ENCODE measurements at places on chromosomes 6 and 20.

- no peak for DNase-seq
Observed at GRCh38 chr6:26021001-26021349, 58.4 kb downstream of the TRIM38 start.

GRCh38 chr20:55782912-55783253, 222.4 kb downstream of the CBLN4 start:
- DNase-seq: no peak

DNA sequence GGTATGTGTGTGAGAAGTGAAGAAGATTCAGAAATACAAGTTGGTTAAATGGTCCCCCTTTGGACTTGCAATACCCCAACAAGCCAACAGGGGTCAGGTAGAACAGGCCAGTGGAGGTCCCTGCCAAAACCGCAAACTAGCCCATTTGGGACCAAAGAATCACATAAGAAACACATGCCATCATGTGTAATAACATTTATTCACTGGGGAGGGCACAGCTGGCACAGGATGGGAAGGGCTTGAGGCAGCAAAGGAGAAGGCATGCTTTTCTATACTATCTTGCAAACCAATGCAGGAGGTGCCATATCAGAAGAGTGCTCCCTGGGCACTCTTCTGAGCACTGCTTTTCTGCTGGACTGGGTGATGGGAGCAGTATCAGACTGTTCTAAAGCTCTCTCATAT, 116.1 kb upstream of the TRAF3IP2 start:
- DNase-seq: peak; percentile 40

- no peak for DNase-seq
Observed at GRCh38 chr20:13936781-13937576, 53.4 kb downstream of the SEL1L2 start.

GRCh38 chr20:5131502-5131901, 4.7 kb downstream of the CDS2 start:
- DNase-seq: peak; percentile 59

DNA sequence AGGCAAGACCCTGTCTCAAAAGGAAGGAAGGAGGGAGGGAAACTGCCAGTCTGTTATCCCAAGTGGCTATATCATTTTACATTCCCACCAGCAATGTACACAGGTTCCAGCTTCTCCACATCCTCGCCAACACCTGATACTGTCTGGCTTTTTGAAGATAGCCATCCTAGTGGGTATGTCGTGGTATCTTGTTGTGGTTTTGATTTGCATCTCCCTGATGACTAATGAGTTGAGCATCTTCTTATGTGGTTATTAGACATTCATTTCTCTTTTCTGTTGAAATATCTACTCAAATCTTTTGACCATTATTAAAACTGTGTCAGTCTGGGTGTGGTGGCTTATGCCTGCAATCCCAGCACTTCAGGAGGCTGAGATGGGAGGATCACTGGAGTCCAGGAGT, 47.9 kb upstream of the ARID1B start:
- DNase-seq: no peak

GRCh38 chr6:43331470-43331869, 22.8 kb upstream of the CRIP3 start:
- no peak for DNase-seq

- DNase-seq: no peak
Observed at GRCh38 chr6:37700620-37700973, 2.9 kb upstream of the MDGA1 start.

DNA sequence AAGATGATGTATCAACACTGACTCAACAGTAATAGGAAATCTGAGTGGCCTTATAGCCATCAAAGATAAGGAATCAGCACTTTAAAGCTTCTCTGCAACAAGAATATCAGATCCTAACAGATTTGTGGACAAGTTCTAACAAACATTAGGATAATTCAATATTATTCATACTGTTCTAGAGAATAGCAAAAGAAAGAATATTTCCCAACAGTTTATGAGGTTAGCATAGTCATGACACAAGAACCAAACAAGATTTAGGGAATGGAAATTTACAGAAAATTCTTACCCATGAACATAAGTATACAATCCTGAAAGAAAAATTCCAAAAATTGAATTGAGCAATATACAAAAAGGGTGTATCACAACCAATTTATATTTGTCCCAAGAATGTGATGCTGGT, 64.3 kb upstream of the BTBD3 start:
- no peak for DNase-seq

DNA sequence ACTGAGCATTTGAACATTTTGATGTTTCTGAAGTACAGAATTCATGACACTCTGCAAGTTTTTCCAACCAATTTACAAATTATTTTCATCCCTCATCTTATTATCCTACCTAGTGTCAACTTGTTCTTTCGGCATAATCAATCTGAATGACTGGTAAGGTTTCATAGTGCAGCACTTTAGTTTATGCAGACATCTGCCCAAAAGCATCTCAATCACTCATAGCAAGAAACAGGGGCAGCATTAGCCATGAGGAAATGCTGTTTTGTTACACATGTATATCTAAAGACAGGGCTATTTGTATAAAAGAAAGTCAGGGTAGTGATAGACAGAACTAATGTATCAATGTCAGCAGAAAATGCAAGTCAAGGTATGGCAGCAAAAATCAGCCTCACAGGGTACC, 378.1 kb upstream of the AGPAT4 start:
- no peak for DNase-seq

- no peak for DNase-seq
Observed at GRCh38 chr20:19427913-19428312, 215.5 kb downstream of the SLC24A3 start.

- no peak for DNase-seq
Observed at GRCh38 chr6:115602466-115602865, 458.2 kb downstream of the FRK start.

DNA sequence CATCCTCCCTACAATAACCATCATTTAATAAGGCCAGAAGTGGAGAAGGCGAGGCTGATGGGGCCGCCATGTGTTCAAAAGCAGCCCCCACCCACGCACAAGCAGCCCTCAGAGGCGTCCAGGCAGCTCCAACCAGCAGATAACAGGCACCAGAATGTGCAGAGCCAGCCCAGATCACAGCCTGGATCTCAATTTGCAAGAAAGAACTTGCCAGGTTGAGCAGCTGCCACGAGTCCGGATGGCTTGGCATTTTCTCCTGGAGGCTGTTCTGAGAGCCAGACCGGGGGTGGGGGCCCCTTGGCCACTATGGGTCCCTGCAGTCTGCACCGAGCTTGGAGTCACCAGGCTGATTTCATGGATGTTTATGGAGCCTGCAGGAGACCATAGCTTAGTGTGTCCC, 338.1 kb downstream of the PREX1 start:
- peak; percentile 37 for DNase-seq

- DNase-seq: no peak
Observed at GRCh38 chr6:35168461-35168861, 27.3 kb upstream of the TCP11 start.

DNA sequence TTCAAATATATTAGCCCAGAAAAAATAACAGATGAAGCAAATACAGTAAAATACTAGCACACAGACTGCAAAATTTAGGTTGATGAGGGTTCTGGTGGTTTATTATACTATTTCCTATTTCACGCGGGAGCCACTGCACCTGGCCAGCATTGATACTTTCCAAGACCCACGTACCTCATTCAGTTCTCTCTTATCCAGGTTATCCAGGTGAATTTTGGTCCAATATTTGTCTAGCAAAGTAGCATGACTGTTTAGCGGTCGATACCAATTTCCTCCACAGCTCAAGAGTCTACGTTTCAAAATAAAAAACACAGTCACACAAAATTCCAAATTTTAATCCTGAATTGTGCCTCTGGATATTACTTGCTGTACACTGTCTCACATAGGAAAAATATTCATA, 34.8 kb downstream of the MDN1 start:
- DNase-seq: no peak

- DNase-seq: no peak
Observed at GRCh38 chr6:36098253-36098919, 31.9 kb upstream of the MAPK13 start.

DNA sequence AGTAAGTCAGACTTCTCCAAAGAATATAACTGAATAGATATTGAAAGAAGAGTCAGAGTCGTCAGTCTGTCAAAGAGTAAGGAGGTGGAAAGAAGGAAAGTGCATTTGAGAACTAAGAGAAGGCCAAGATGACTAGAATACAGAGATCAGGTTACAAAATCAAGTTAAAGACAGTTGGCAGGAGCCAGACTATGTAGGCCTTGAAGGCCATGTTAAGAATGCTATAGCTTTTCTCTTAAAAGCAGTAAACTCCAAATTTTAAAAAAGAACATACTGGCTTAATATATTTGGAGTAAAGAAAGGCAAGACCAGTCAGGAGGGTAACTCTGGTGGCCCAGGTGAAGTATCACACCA, 68.8 kb downstream of the IBTK start:
- no peak for DNase-seq

DNA sequence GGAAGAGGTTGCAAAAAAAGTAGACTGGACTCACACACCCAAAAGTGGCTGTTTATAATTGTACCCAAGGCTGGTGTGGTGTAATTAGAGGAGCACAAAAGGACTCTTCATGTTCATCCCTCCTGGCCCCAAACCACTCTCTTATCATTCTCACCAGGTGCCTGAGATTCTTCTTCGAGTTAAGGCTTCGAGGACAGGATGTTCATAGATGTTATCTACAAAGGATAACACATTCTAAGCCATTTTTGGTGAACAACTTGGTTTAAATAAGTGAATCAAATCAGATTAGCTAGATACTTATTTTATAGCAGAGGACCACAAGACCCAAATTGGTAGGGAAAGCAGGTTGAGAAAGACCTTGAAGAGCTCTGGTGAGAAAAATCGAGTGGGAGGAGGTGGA, 73.1 kb upstream of the SUPT3H start:
- no peak for DNase-seq

DNA sequence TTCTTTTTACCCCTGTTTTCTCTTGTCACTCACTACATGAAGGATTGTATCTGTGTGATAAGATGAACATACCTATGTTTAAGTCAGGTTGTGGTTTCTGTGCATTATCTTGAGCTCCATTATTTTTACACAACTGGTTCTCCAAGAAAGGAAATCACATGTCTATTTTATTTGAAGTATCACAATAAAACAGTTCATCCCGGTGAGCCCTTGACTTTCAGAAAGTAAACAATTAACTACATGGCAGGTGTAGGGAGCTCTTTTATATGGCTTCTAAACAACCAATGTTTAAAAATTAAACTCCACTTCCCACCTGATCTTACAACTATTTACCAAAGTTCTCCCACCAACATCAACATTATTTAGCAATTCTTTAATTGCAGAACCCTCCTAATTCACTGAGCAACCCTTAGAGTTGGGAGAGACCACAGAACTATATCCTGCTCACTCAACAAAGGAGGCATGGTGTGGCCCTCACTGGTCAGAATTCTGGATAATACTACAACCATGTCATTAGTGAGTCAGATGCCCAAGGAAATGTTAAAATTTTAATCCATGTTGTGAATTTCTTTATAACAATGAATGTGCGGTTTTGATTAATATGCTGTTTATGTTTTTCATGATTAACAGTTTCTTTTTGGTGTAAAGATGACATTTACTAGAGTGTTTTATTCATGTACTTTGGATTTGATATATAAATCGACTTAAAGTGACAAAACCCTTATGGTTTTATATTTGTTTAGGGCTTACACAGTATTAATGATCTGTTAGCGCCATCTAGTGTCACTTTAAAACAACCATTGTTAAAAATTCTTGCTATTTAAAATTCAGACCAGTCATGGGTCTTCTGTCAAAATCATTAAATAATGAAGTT, 50.0 kb upstream of the SCGN start:
- peak; percentile 39 for DNase-seq

- DNase-seq: no peak
Observed at GRCh38 chr6:138417493-138418117, 13.6 kb downstream of the HEBP2 start.

- no peak for DNase-seq
Observed at GRCh38 chr6:30060606-30061091, 416 bp upstream of the POLR1H start.

DNA sequence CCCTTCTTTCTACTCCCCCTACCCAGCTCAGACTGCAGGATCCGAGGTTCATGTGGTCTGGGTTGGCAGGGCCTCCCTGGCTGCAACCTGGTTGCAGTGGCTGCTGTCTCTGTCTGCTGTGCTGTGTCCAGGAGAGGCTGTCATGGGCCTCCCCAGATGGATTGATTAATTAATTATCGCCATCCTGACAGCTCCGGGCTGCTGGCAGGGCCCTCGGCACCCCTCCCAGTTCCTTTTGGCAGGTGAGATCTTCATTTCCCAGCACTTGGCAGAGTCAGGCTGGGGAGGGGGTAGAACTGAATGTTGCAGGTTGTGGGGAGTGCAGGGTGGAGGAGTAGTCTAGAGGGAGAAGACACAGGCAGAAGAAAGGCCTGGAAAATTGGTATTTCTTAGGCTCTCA, 56.7 kb upstream of the ZFAND3 start:
- no peak for DNase-seq

DNA sequence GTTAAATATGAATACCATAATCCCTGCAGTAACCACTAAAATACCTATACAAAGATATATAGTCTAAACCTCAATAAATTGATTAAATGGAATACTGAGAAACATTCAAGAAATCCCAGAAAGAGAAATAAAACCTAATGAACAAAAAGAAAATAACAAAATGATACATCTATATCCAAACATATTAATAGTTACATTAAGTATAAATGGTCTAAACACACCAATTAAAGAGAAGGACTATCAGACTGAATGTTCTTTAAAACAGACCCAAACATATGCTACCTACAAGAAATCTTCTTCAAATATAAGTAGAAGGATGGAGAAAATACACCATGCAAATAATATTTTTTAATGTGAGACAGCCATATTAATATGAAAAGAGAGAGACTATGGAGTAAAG, 22.0 kb downstream of the NINL start:
- no peak for DNase-seq

DNA sequence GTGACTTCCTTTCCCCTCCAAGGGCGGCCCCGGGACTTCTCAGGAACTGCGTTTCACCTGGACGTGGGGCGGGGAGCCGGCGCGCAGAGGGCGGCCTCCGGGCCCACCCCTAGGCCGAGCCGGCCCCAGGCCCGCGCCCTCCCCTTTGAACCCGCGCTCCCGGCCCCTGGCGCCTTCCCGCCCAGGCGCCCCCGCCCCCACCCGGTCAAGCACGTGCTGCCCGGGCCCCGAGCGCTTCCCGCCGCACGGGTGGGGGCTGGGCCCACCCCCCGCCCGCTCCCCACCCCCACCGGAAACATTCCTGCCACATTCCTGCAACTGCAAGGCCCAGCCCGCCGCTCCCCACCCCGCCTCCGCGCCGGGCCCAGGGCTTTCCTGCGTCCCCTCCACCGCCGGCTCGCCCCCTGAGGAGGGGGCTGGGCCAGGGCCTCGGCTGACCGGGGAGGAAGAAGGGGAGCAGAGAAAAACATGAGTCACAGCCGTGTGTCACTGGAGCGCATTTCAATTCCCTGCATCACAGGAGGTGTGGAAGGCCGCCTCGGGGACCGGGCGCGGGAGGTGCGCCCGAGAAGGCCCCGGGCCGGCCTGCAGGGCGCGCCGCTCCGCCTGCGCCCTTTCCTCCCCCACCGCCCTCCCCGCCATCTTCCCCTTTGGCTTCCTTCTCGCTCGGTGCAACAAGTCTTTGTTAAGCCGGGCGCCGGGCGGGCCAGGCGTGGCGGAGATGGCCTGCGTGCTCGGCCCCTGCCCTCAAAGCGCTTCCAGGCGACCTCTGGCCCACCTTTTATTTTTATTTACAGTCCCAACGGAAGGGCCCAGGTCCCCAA, 1.2 kb upstream of the HMGA1 start:
- DNase-seq: peak; percentile 75

- no peak for DNase-seq
Observed at GRCh38 chr6:166774770-166775169, 147.7 kb upstream of the RPS6KA2 start.

All from GM13976 (cell line).